Placental epithelial cell (primary cell): ENCODE measurements at places on chromosomes 7 and 10. TPM values are rescaled to one million over a fixed set of nuclear protein-coding genes. Genes with fewer than 3 reads are reported as not detected.

The ZNF503 gene
- total RNA-seq, result 14.1 and 18.1 TPM in 2 replicates

The FAM180A gene
- total RNA-seq, result 0.79 and 2.1 TPM in 2 replicates

The CABCOCO1 gene
- 0.87 and 3.5 TPM in 2 replicates for total RNA-seq

The GDF2 gene
- not detected in 2 replicates for total RNA-seq

The COL26A1 gene
- total RNA-seq, result not detected in 2 replicates

The OR2A12 gene
- not detected in 2 replicates for total RNA-seq

The DDX21 gene
- total RNA-seq, result 16.5 and 34.3 TPM in 2 replicates

The PNLIP gene
- not detected in 2 replicates for total RNA-seq

The TAS2R5 gene
- 2.6 and 3.5 TPM in 2 replicates for total RNA-seq

The LRMDA gene
- total RNA-seq, result 2.0 and 3.9 TPM in 2 replicates

The SYT15 gene
- total RNA-seq, result 0.22 and 0.39 TPM in 2 replicates

The DPP6 gene
- under 0.01 TPM in 1 of 2 replicates, not detected in the other for total RNA-seq

The PSD gene
- 2.3 and 12.2 TPM in 2 replicates for total RNA-seq

The ZNF488 gene
- total RNA-seq, result 2.7 and 5.0 TPM in 2 replicates

The RELN gene
- under 0.01 TPM in 1 of 2 replicates, not detected in the other for total RNA-seq

The RSBN1L gene
- total RNA-seq, result 9.4 and 12.5 TPM in 2 replicates

The CTNNA3 gene
- total RNA-seq, result under 0.01 and 0.76 TPM in 2 replicates

The CNNM1 gene
- total RNA-seq, result under 0.01 TPM in 2 replicates

The H2BK1 gene
- not detected in 2 replicates for total RNA-seq

The HECW1 gene
- total RNA-seq, result under 0.01 TPM in 1 of 2 replicates, not detected in the other

The HMX2 gene
- total RNA-seq, result not detected in 2 replicates
